ENCODE measurements at places on chromosomes 11 and 22.

DNA sequence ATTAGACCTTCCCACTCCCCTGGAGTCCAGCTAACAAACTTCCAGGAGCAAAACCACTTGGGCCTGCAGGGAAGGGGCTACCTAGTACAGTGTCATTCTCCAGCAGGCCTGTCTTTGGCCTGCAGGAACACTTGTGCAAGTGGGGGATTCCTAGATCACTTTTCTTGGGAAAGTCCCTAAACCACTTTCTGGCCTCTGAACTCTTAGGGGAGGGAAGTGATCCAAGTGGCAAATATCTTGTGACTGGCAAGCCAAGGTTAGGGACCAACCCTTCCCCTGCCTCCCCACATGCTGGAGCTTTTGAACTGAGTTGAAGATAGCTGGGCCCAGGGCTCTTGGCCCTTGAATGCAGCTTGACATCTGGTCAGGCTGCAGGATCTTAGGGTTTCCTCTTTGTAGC is 17.2 kb downstream of the PPFIBP2 start:
- DNase-seq = no peak

GRCh38 chr22:25085930-25086901 is 113.4 kb upstream of the CRYBB3 start:
- no peak for DNase-seq

- DNase-seq = peak; percentile 96
Observed at GRCh38 chr11:57711414-57712255, at the start of gene MED19. Gene MED19, minus strand, starts transcription at chr11:57712215. Its CDS starts 36 bp downstream, at chr11:57712179.

DNA sequence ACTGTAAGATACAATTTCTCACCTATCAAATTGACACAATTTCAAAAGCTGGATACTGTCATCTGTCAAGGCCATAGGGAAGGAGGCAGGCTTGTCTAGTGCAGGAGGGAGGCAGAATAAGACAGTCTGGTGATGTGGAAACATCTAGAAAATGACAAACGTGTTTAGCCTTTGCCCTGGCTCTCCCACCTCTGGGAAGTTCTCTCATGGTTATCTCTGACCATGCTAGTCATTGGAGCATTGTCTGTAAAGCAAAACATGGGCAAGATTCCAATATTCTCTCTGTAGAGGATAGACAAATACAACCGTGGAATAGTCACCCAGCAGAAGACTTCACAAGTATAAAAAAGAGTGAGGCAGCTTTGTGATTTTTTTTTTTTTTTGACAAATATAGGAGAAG is 9.1 kb upstream of the SERHL2 start:
- no peak for DNase-seq

- no peak for DNase-seq
Observed at GRCh38 chr22:47808236-47808635, 1045.8 kb downstream of the TBC1D22A start.

DNA sequence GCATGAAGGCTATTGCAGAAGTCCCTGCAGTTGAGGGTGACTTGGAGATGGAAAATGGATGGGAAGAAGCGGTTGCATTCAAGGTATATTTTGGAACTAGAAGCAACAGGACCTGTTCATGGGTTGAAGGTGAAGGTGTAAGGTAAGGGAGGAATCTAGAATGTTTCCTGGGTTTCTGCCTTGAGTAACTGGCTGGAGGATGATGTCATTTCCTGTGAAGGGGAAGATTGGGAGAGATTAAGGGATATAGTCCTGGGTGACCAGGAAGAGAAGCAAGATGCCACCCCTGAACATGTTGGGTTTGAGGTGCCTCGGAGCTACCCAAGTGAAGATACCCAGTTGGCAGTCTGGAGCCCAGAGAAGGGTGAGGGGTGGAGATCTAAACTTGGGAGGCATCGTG is 12.1 kb upstream of the MOGAT2 start:
- DNase-seq = no peak

GRCh38 chr11:32400196-32400595 is 35.1 kb downstream of the WT1 start:
- no peak for DNase-seq

- no peak for DNase-seq
Observed at GRCh38 chr11:86517557-86517956, 142.9 kb downstream of the CCDC81 start.

GRCh38 chr11:118008271-118008911 is 22.2 kb downstream of the IL10RA start:
- DNase-seq = no peak

DNA sequence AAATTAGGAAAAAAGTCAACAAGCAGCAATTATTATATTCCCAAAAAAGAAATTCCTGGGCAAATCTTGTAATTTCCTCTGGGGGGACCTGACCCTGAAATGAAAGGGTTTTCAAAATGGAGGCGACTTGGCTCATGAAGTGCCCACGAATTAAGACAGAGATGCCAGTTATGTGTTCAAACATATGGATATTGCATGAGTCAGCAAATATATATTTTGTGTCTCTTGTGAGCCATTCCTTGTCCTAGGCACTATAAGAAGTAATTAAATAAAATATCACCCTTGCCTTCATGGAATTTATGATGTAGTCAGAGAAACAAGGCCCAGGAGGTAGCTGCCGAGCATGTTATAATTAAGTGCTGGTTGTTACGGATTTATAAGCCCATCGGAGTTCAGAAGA is 68.6 kb downstream of the BARX2 start:
- DNase-seq = no peak

DNA sequence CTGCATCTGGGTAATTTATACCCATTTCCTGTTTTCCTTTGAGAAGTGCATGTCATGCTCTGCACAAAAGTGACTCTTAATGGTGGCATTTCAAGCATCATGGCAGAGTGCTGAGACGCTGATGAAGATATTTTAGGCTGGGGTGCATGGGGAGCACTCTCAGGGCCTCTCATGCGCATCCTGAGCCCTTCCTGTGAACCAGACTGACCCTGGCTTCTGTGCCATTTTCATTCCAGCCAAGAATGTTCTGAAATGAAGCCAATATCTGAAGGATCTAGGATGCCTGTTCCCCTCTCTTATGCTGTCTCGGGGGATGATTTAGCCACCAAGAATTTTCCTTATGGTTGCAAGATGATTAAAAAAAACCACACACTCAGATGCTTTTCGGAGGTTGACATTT is 61.5 kb downstream of the MIAT start:
- no peak for DNase-seq

GRCh38 chr22:39408173-39408572 is 8.6 kb downstream of the TAB1 start:
- DNase-seq = no peak

DNA sequence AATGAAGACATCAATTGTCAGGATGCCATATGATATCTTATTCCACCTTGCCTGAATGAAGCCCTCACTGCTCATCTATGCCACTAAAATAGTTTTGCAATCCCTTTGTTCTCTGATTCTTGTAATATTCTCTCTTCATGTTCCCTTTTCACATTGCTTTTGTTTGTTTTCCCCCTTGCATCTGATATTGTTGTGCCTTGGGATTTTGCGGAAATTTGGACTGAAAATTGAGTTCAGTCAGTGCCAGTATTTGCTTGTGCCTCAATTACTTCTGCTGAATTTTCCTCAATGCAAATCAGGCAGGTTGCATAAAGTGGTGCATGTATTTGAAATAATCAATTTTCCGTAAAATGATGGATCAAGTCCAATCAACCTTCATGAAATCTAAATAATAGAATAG is 98.3 kb downstream of the PAX6 start:
- no peak for DNase-seq

DNA sequence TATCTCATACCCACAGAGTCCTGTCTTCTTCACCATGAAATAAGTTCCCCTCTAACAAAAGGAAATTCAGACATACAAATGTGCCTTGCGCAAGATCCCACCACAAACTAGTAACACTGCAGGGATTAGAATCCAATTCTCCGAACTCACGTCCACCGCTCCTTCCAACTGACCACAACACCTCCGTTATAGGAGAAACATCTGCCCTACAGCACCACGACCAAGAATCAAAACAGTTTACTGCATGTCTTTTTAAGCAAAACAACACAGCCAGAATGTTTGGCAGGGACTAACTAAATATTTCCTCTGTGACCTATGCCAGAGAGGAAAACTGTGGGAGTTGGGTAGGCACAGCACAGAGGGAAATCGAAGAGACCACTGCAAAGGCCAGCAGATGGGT is 72.7 kb upstream of the AKIP1 start:
- no peak for DNase-seq

DNA sequence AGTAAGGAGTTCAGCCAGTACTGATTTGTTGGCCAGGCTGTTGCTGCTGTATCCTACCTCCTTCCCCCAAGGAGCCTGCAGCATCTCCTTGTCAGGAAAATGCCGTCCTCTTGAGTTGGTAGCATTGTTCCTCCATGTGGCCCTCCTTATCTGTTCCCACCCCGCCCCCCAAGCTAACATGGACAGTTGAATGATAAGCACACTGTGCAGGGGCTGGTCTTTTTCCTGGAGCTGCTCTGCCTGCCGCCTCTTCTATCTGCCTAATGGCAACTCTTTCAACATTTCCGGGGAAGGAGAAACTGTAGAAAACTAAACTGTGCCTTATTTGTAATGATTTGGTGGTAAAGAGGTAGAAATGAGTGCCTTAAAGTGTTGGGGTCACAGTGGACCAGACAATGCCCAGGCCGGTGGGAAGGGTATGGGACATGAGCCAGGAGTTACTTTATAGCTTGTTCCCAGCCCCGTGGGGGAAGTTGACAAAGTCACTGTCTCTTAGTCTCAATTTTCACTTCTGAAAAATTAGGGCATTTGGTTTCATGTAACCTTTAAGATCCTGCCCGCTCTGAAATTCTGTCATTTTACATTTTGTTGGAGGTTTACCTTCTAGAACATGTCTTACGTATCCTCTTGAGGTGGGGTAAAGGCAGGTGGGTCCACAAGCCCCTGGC is 4.5 kb downstream of the FAM118A start:
- DNase-seq = no peak

- DNase-seq = no peak
Observed at GRCh38 chr11:95595541-95595940, 194.0 kb downstream of the FAM76B start.

- no peak for DNase-seq
Observed at GRCh38 chr22:35445933-35446332, 46.0 kb downstream of the MCM5 start.

DNA sequence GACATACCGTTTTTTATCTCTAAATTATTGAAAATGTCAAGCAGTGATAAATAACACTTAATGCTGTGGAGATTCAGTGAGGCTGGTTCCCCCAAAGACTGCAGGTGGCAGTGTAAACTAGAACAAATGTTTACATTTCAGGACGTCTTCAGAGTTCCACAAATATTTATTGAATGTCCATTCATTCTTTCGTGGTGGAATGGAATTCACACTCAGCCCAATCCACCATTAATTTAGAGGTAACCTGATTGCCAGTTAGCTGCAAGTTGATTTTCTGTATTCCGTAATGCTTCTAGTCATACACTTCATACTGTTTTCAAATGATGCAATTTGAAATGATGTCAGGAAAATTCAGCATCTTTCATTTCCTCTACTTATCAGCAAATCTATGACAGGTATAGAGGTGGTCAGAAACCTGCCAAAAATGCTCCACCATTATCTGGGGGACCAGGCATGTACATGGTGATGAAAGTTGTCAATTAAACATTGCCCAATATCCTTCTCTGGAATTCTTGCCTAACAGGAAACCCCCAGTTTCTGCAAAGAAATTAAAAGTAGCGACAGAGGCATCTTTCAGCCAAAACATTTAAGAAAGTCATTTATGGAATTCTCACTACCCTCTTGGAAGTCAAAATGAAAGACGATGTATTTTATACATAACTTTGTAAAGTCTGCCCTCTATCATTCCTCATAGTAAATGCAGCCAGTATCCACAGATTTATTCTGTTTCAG is 94.3 kb upstream of the BMAL1 start:
- no peak for DNase-seq

DNA sequence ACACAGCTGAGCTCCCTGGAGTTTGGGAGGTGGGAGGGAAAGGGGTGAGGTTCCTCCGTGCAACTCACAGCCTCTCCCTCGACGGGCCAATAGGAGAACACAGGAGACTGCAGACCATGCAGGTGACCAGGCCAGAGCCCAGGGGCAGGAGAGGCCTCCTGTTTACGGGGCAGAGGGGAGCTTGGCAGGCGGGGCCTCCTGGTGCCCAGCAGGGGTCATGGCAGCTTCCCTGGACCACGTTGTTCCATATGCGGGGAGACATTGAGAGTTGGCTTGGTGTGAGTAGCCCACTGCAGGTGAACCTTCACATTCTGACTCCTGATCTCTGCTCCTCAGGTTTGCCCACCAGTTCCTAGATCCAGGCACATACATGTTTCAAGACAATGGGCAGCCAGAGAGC is 19.3 kb upstream of the XKR3 start:
- no peak for DNase-seq

- DNase-seq = no peak
Observed at GRCh38 chr11:86675017-86675416, 2.6 kb upstream of the ME3 start.

DNA sequence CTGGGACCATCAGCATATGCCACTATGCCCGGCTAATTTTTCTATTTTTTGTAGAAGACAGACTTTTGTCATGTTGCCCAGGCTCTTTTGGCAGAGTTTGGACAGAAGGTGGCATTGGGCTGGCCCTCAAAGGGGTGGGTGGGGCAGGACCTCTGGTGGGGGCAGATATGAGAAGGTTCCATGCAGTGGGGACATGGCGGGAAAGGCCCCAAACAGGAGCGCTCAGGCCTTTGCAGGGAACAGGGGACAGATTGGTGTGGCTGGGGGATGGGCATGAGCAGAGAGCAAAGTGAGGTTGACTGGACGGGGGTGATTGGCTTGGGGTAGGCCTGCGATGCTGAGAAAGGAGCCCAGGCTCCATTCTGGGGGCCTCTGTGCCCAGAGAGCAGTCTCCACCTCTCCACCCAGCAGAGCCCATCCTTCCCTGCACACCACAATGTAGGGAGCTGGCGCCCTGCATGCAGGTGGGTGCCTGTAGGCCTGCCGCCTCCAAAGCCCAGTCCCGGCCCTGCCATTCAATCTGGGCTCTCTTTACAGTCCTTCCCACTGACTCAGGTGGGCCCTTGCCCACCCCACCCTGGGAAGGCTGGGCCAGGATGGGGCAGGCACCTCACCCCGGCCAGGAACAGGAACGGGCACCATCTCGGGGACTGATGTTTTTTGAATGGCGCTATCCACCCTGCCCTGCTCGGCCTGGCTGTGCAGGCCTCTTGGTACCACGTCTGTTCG is 98.7 kb downstream of the MORC2 start:
- peak; percentile 2 for DNase-seq

DNA sequence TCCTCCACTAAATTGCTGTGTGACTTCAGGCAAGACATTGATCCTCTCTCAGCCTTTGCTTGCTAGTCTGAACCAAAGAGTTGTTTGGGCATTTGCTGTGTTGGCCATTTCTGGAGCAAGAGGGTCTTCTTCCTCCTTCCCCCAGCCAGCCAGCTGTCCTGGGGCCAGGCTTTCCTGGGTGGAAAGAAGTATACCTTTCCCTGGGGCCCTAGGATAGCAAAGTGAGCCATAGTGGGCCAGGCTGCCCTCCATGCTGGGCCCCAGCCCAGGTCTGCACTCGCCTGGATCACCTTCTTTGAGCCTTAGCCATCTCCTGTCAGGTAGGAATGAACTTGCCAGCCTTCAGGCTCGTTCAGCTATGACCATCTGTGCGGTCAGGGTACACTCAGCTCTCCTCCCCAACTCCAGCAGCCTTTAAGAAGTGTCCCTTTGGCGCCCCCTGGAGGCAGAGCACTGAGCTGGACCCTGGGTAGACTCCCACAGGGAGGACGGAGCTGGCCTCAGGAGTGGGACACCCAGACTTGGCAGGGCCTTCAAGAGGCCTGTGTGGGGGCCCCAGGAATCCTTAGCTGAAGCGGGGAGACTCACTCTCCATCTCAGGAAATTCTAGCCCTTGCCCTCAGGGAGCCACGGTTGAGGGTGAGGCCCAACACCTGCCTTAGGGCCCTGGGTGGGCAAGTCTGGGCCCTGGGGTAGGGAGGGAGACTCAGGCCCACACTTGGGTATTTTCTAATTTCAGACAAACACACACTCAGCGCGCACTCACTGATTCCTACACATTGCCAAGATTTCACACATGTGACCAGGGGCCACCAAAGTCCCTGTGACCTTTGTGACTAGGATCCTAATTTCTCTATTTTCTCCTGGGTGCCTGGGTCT is 35.6 kb upstream of the TPBGL start:
- peak; percentile 93 for DNase-seq
